SHP77 (cell line): ENCODE measurements at places on chromosomes 4 and X.

GRCh38 chr4:166065324-166065723 lies 192.3 kb downstream of the TLL1 start:
- DNase-seq: no peak

DNA sequence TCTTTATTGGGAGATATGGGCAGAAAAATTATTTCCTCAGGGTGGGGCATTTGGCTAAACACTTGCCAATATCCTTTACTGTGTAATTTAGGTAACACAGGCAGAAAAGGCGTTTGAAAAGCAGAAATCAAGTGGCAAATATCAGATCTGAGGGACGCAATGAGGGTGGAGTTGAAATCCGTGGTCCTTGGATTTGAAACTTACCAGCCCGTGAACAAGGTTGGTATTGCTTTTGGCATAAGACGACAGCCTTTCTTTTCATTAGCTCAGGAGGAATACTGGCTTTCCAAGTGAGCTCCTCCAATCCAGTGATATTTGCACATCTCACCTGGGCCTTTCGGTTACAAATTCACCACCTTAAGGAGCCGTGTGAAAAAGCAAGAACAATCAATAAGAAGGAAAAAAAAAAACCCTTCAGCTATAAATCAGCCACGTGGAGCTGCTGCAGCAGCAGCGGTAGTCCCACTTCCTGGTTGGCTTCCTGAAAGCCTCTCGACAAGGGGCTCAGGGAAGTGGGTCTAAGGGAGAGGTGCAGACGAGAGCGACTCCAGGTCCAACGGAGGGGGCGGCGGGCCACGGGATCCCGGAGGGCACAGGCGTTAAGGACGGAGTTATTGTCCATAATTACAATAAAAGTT lies 734 bp upstream of the GALNT7 start:
- peak; percentile 34 for DNase-seq

DNA sequence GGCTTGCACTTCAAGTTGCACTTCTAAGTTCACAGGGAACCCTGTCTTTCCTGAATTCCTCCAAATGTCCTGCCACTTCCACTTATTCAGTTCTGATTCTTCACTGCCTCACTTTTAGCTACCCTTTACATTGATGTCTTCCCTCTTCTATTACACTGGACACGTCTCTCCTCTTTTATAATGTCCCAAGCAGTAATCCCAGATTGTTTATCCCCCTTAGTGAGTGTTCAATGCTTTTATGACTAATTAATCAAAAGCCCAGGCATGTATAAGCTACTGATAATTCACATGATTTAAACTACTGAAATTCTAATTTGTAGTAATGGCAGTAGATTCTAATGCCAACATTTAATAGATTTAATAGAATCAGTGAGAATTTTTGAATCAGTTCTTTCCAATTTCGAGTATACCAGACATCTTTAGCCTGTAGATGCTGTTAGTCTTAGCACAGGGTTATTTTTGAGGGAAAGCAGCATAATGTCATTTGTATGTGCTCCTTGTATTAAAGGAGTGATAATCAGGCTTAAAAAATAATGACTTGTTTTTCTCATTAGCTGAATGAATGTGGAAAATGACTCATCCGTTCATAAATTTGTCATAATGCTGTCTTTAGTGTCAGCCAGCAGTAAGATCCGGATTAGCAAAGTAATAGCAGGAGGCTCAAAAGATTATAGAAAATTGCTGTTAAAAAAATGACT lies 703.1 kb downstream of the CENPC start:
- no peak for DNase-seq

DNA sequence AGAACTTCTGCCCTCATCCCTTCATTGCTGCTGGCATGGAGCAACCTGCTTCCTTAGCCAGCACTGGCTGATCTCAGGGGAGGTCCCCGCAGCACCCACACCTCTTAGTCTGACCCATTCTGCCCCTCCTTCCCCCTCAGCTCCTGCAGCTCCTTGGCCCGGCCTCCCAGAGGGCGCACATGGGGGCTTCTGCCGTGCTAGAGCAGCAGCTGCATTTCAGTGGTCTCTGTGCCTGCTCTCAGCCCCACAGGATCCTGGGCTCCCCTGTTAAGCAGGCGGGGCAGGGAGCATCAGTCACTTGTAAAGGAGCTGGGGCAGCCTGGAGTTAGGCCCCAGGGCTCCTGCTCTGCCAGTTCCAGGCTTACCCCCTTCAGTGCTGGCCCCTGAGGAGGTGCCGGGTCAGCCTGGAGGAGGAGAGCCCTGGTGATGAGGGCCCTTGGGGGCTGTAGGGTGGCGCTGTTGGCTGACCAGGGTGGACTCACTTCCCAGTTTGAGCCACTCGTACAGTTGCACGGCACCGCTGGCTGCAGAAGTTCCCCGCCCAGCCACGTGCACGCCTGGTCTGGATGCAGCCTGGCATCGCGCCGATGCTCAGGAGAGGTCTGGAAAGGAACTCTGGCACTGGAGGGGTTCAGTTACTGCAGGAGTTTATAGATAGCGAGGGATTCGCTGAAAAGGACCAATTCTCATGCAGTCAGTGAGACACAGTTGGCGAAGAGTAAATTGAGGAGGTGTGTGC lies 85.1 kb upstream of the PSAPL1 start:
- no peak for DNase-seq

- no peak for DNase-seq
Observed at GRCh38 chr4:25523405-25523804, 132.2 kb upstream of the SLC34A2 start.

- no peak for DNase-seq
Observed at GRCh38 chr4:101981756-101982155, 191.2 kb downstream of the BANK1 start.

- no peak for DNase-seq
Observed at GRCh38 chr4:88698519-88698918, 890 bp upstream of the NAP1L5 start.

- DNase-seq: no peak
Observed at GRCh38 chrX:119206203-119206602, 29.9 kb upstream of the PGRMC1 start.

DNA sequence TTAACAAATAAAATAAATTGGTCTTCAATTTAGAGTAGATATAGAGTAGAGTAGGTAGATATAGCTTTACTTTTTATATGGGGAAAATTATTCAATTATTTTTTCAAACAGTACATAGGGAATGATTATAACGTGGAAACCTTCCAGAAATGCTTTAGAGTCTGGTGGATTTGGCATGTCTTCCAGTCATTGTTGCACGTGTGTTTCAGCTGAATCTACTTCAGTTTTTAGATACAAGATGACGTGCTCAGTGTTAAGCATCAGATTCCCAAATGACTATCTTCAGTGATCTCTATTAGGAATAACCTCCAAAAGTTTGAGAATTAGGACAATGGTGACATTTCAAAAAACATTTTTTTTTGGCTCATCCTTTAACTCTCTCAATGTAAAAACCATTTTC lies 616.9 kb downstream of the ANKRD50 start:
- no peak for DNase-seq

GRCh38 chr4:104716584-104716983 lies 221.9 kb upstream of the CXXC4 start:
- no peak for DNase-seq
